ENCODE measurements at places on chromosomes 4 and X.

DNA sequence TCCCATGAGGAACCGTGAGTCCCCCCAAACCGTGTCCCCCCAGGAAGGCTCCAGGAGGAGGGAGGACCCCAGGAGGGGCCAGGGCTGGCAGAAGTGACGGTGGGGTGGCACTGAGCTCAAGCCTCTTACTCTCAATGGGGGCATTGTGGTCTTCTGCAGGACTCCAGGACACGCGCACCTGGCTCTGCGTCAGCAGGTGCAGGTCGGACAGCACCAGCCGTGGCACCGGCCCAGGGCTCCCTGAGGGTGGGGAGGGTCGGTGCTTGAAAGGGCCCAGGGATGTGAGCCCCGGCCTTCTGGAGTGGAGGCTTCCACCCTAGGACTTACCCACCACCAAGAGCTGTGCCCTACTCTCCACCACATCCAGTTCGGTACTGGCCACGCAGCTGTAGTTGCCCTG is 18.3 kb downstream of the L1CAM start:
- DNase-seq: no peak

DNA sequence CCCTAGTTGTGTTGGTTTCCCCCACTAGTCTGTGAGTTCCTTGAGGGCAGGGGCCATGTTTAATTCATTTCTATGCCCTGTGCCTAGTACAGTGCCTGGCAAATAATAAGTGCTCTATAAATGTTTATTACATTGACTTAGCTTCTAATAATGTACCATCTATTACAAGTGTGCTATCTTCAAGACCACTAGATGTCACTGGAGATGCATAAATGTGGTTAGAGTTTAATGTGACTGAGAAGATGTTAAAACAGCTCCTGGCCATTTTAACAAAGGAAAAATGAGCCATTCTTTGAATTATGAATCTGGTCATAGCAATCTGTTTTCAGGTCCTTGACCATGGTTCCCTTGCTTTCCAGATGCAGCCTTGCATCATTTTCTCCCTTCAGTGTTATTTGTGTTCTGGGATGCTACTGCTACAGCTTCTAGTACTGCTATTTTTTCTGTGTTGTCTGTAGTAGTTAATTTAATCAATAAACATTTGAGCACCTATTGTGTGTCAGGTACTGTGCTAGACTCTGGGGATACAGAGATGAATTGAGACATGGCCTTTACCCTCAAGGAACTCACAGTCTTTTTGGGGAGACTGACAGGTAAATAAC is 43.2 kb downstream of the SLC9A6 start:
- peak; percentile 36 for DNase-seq

- no peak for DNase-seq
Measured at GRCh38 chr4:76563454-76564122, 128.6 kb downstream of the SHROOM3 start.

DNA sequence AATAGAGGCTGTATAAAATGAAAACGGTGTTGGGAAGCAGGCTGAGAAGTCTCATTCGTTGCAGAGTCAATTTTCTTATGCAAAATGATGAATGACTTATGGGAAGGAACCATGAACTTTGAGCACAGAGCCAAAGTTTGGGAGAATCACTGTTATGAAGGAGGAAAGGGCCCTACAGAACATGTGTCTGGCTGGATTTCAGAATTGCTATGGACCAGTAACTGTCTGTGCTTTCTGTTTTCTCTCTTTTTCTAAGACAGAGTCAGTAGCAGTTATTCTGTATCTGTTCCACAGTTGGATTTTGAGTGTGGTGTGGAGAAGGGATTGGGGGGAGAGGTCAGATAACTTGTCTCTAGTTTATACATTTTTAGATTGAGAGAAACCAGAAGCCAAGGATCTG is 265.0 kb upstream of the HS3ST1 start:
- DNase-seq: no peak

DNA sequence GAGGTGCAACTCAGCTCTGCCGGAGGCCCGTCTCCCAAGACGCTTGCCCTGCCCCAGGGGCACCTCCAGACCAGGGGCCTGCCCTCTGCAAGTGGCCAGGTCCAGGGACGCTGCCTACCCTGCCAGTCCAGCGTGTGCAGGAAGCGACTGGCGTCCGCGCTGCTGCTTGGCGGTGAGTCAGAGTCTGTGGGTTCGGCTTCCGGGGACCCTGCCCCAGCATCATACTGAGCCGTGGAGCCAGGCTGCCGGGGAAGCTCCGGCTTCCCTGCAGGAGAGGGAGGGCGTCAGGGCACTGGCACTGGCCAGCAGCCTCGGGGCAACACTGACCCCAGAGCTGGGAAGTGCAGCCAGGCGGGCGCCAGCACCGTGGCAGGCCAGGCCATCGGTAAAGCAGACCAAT is 42.5 kb upstream of the CPLX1 start:
- no peak for DNase-seq

GRCh38 chrX:66015900-66016689 is 23.8 kb downstream of the VSIG4 start:
- DNase-seq: no peak

Measured in NCI-H774 (cell line).